Stimulated activated CD8-positive, alpha-beta memory T cell treated with anti-CD3 and anti-CD28 coated beads, Interleukin-4, amount 100 ng/mL, for 4 hours (primary cell): ENCODE measurements at places on chromosomes 1 and 21.

GRCh38 chr1:202376247-202376646, 27.7 kb downstream of the PPP1R12B start:
- DNase-seq = no peak

DNA sequence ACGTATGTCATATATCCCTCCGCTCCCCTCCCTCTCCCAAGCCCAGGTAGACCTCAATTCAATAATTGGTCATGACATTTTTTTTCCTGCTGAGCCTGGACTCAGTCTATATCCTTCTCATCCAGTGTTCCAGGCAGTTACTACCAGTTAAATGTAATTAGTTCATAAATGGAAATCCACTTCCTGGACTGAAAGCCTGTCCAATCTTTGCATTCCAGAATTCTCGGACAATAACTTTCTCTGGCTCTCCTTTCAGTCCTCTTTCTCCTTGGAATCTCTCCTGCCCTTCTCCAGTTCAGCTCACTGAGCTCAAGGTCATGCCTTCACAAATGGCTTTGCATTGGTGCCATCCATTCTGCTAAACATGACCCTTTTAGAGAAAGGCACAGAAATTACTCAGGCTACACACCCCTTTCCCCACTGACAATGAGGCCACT, 34.8 kb downstream of the VWA5B1 start:
- no peak for DNase-seq

DNA sequence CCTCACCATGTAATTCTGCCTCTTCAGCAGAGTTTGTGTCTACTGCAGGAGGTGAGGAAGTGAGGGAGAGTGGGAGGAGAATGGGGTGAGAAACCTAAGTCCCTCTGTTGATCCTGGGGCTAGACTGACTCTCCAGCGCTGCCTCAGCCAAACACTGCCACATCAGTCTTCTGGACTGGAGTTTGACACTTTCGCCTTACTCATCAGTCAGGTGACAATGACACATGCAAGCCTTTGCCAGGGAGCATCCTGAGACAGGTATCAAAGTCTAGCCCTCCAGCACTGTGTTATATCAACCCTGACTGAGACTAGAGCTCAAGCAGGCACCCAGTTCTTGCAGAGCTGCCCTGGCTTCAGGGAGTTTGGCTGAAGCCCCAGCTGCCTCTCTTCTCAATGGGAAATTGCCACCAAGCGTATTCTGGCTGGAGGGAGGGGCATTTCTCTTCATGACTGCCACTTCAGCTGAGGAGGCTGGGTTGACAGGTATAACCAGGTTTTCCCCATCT, 33.3 kb upstream of the SUCO start:
- no peak for DNase-seq

DNA sequence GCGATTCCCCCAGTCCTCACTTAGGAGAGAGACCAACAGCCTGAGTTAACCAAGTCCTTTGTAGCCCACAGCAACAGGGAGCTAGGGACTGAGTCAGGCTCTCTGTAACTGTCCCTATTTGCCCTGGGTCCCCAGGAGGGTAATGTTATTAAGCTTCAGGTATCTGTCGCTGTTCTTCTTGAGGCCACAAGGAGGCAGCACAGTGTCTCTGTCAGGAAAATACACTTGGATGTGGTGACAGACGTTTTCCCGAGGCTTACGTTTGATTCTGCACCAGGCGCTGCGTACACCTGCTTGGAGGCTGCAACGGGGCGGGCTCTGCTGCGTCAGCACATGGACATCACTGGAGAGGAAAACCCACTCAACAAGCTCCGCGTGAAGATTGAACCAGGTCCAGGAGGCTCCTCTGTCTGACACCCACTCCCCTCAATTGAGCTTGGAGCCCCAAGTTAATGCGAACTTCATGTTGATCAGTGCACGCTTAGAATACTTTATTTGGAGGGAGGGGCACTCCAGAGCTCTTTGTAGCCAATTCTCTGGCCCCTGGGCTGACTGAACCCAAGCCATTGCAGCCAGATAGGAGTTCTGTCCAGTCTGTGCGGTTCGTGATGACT, 10.7 kb upstream of the ELF3 start:
- no peak for DNase-seq

GRCh38 chr21:44755227-44755626, 43.9 kb upstream of the TSPEAR start:
- no peak for DNase-seq

- DNase-seq = no peak
Measured at GRCh38 chr1:183914276-183914675, 109.4 kb downstream of the RGL1 start.

- DNase-seq = no peak
Measured at GRCh38 chr1:94011709-94012595, 102.7 kb upstream of the GCLM start.

- DNase-seq = no peak
Measured at GRCh38 chr1:12594966-12595756, 22.8 kb downstream of the DHRS3 start.

- no peak for DNase-seq
Measured at GRCh38 chr1:164563721-164564360, 4.9 kb downstream of the PBX1 start.

DNA sequence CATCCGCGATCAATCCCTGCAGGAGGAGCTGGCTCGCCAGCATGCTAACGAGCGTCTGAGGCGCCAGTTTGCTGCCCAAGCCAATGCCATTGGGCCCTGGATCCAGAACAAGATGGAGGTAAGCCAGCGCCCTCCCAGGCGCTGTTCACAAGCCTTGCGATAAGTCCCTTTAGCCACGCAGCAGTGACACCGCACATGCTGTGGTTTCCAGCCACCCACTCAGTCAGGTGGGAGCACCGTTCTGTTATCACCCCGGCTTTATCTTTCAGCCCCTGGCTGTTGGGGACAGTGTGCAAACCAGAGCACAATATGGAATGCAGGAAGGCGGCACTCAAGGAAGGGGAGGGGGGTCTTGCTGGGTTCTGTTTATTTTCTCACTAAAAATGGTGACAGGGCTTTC, 41.1 kb upstream of the MTR start:
- DNase-seq = no peak

DNA sequence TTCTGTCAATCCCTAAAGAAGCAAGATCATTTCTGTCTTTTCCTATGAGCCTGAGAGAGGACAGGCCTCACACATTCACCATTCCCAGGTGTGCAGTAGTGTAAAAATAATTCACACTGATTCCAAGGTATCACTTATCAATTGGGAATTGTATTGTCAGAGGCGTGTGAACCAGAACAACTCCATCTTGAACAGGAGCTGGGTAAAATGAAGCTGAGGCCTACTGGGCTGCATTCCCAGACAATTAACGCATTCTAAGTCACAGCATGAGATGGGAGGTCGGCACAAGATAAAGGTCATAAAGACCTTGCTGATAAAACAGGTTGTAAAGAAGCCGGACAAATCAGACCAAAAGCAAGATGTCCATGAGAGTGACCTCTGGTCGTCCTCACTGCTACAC, 239.2 kb downstream of the SMYD3 start:
- no peak for DNase-seq

GRCh38 chr1:17752356-17752755, 2.8 kb upstream of the ACTL8 start:
- no peak for DNase-seq

- no peak for DNase-seq
Measured at GRCh38 chr21:42375506-42375905, 9.2 kb upstream of the TFF1 start.

GRCh38 chr21:27240839-27241238, 274.0 kb upstream of the ADAMTS5 start:
- DNase-seq = no peak

GRCh38 chr1:154093699-154094098, 61.2 kb downstream of the NUP210L start:
- DNase-seq = no peak

GRCh38 chr1:61980561-61980960, 214.1 kb upstream of the L1TD1 start:
- no peak for DNase-seq

- no peak for DNase-seq
Measured at GRCh38 chr1:186325239-186325638, 49.8 kb downstream of the TPR start.

DNA sequence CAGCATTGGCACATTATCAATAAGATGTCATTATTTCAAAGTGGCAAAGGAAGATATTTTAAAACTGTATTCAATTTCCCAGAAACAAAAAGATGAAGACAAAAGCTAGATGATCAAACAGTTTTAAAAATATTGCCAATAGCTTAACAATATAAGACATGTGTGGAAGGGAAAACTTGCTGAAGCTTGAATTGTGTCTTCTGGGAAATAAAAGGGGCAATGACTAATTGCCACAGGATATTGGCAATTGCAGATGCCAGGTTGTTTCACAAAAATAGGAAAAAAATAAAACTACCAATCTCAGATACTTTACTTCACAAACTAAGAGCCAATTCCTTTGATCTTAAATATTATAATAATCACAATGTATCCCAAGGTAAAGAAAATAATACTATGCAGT, 679.8 kb upstream of the ADAMTS5 start:
- DNase-seq = no peak

- no peak for DNase-seq
Measured at GRCh38 chr1:168803806-168804510, 75.0 kb upstream of the DPT start.

- no peak for DNase-seq
Measured at GRCh38 chr1:47709019-47709871, 271.4 kb downstream of the FOXD2 start.

DNA sequence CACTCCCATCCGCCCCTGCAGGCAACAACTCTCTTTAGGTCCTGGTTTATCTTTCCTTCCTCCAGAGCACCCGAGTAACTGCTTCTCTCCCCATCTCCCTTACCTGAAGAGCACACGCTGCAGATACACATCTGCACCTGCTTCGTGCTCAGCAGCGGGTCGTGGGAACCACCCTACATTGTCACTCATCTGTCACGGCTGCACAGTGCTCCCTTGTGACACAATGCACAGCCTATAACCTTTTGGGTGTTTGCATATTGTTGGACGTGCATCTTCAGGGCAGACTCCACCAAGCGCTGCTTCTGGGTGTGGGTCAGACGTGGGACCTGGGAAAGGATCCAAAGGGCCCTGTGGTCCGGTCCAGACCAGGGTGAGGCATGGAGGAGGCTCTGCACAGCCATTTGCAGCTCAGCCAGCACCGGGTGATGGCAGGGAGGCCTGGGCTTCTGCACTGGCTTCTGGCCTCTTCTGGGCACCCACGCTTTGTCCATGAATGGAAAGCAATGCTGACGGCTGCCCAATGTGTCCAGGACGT, 42.5 kb downstream of the WDR4 start:
- DNase-seq = no peak

GRCh38 chr1:41072051-41072450, 50.5 kb upstream of the SLFNL1 start:
- no peak for DNase-seq

GRCh38 chr1:85617633-85618100, 37.1 kb downstream of the CCN1 start:
- DNase-seq = no peak

- DNase-seq = no peak
Measured at GRCh38 chr1:187079330-187079729, 250.6 kb downstream of the PLA2G4A start.

DNA sequence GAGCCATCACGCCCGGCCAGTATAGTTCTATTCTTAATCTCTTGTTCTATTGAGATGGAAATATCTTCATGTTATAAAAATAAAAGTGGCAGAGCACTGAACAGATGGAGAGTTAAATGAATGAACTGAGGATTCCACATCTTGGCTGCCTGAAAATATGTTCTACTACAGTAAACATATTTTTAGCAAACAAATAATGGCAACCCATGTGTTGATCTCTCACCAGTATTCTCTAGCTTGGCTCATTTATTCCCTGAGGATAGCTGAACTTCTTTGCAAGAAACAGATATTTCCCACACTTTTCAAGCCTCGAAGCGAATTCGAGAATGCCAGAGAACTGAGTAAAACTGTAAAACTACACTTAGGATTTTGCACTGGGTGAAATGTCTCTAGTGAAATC, 58.9 kb downstream of the DIRAS3 start:
- DNase-seq = no peak

- DNase-seq = no peak
Measured at GRCh38 chr1:37020653-37021277, 13.6 kb downstream of the GRIK3 start.

DNA sequence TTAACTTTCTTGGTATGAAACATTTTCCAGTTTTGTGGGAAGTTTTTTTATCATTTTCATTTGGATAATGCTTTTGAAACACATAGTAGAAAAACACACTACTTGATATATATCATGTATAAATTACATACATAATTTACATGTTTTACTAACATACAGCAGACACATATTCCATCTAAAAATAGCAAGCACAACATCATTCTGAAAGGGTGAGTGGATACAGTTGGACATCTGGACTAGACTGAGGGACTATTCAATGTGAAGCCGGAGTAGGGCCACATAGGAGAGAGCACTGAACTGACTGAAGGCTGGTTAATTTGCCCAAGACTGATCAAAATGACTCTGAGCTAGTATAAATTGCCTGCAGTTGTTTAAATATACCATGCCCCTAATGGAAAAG, 11.7 kb downstream of the CDKN2C start:
- no peak for DNase-seq

- no peak for DNase-seq
Measured at GRCh38 chr21:34093083-34093482, 19.7 kb downstream of the MRPS6 start.

DNA sequence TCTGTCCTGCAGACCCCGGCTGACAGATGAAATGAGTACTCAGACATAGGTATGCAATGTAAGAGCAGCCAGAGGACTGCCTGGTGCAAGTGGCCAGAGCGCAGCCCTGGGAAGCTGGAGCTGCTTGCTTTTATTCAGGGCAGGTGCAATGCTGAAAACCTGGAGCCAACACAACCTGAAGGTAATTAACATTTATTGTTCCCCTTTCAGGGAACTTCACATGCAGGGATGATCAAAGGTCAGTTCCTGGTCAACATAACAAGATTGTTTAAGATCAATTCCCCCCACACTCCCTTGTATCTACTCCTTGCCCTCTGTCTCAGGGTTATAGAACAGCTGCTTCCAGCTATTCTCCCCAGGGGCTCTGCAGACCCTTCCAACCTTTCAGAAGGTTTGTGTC, 48.7 kb upstream of the PRELP start:
- no peak for DNase-seq

- DNase-seq = no peak
Measured at GRCh38 chr1:153231785-153232184, 14.4 kb downstream of the PRR9 start.

- no peak for DNase-seq
Measured at GRCh38 chr1:23217421-23218115, at the start of gene HTR1D. Gene HTR1D, minus strand, starts transcription at chr1:23217502. Its CDS starts 23,283 bp downstream, at chr1:23194219.

GRCh38 chr1:180157576-180158057, 2.9 kb downstream of the QSOX1 start:
- DNase-seq = no peak

DNA sequence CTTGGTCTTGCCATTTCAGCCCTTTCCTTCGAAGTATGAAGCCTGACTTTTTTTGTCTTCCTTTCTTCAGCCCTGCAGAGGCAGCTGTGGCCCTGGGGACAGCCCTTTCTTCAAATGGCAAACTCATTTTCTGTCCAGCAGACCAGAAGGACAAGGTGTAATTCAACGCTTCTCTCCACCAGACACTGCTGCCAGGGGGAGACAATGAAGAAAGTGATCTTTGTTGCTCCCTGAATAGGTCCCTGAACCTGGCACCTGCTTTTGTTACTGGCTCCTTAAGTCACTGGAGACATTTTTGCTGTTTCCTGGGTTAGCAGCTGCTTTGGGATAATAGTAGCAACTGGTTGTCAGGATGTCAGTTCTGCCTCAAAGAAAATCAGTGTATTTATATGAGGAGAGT, 50.8 kb upstream of the MACF1 start:
- no peak for DNase-seq
